Fibroblast of lung (primary cell): ENCODE measurements at places on chromosomes 2 and 18. TPM values are rescaled to one million over a fixed set of nuclear protein-coding genes. Genes with fewer than 3 reads are reported as not detected.

DNA sequence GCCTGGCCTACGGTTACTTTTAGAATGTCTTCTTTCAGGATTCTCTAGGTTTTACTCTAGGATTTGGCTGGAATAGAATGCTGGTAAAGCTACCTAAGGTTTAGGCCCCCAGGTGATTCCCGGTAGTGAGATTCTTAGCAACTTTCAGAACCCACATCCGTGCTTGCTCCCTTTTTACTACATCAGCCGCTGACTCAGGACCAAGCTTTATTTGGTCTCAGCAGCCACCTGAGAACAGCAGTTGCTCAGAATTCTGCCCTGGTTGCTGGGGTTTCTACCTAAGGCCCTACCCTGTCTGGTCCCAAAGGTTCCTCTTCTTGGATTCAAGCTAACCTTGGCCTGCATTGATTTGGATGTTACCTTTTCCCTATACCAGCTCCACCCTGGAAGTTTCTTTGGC, 36.1 kb upstream of the NDUFV2 start:
- DNase-seq = no peak

- DNase-seq = no peak
Measured at GRCh38 chr18:78716022-78716421, 263.6 kb upstream of the SALL3 start.

DNA sequence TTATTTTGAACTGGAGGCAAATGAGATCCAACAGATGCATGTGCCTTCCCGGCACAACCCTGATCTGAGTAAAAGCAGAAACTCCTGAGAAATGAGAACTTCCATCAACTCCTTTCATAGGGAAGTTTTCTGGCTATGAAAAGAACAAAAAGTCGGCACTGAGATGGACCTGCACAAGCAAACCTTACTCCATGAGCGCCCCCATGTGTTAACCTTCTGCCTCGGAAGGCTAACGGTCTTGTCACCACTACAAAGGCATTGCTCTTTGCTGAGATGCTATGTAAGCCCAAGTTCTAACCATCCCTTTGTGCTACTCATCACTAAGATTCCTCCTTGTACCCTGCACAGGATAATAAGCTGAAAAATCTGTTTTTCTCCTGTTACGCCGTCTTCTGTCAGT, 57.3 kb upstream of the SULT1C3 start:
- peak; percentile 1 for DNase-seq

Gene SCN1A
- under 0.01 and 0.50 TPM in 2 replicates for total RNA-seq
